Stimulated activated CD8-positive, alpha-beta memory T cell treated with anti-CD3 and anti-CD28 coated beads, Interleukin-4, amount 100 ng/mL, for 48 hours (primary cell): ENCODE measurements at places on chromosomes 1 and 21.

DNA sequence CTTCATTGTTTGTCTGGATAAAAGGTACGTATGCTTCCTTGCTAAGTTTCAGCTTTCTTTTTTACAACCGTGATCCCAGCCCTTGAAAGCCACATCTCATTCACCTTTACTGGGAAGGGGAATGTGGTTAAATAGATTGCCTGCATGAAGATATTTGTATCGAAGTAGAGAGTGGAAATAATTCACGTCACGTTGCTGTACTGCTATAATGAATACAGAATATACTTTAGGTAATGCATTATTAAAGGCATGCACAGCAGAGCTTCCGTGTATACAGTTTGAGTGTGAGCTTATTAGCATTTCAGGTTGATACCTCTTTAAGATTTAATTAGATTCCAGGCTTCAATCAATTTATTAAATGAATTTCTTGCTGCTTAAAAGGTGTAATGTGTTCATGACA lies 153.8 kb downstream of the HHAT start:
- DNase-seq, result no peak

DNA sequence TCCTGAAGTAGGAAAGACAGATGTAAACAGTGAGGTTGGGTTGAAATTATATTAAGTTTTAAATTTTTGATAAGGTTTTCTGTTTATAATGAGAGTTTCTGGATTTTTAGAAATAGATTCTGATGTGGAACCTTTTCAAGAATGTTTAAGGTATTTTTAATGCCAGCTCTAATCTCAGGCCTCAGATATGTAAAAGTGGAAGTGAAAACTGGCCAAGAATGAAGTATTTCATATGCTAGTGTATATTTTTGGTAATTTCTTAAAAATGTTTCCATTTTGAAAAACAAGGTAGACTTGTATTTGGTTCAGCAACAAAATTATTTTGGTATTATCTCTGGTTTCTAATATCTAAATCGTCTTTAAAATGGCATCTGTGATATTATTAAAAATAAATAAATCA lies 14.4 kb downstream of the IFNAR1 start:
- no peak for DNase-seq

GRCh38 chr1:92943502-92943847 lies 17.8 kb downstream of the DIPK1A start:
- no peak for DNase-seq

DNA sequence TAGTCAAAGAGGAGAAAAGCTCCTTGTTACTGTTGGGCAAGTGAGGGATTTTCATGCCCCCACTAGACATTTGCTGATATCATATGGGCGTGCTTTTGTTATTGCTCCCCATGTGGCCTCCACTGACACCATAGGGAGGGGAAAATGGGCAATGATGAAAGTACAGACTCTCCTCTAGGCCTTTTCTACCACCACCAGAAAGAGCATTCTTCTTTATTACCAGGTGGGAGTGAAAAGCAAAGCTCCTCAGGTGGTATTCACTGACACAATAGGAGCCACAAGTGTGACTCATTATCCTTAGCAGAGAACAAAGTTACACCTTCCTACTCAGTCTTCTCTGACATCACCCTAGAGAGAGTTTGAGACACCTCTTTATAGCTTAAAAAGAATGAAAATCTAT lies 667.1 kb downstream of the LTN1 start:
- no peak for DNase-seq

DNA sequence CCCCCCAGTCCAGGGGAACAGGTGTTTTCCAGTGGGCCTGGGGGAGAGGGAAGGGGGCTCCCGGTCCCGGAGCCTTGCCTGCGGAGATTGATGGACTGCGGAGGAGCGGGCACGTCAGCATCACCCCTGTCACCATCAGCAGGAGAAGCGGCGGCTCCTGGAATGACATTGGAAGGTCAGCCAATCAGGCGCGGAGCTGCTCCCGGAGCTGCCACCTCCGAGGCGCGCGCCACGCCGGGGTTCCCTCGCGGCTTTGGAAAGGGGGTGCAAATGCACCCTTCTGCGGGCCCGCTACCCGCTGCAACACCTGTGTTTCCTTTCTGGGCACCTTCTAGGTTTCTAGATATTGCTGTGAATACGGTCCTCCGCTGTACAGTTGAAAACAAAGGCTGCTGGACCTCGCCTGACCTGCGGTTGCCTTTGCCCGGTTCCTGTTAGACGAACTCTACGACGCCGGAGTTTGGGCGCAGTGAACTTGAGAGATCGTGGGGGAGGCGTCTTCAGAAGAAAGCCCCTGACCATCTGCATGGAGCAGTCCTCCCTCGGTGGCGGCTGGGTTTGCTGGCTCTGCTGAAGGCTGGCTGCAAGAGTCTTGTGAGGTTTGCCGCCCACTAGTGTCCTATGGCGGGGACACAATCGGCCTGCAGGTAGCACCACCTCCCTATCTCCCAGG lies 5.3 kb downstream of the DSCAM start:
- no peak for DNase-seq

- no peak for DNase-seq
Measured at GRCh38 chr1:228402641-228403025, 4.0 kb downstream of the TRIM11 start.

- DNase-seq, result no peak
Measured at GRCh38 chr1:180282401-180283044, 52.5 kb downstream of the LHX4 start.

- no peak for DNase-seq
Measured at GRCh38 chr1:208208132-208208487, 36.1 kb downstream of the PLXNA2 start.

GRCh38 chr1:227546598-227547309 lies 16.6 kb upstream of the ZNF678 start:
- no peak for DNase-seq

- DNase-seq, result no peak
Measured at GRCh38 chr1:34113887-34114286, 51.1 kb downstream of the CSMD2 start.

- peak; percentile 75 for DNase-seq
Measured at GRCh38 chr1:15246960-15247614, at the start of gene FHAD1. TSS of gene FHAD1 (plus strand) at chr1:15247223. CDS start at chr1:15251785, 4,562 bp downstream.

GRCh38 chr1:100861379-100861778 lies 33.3 kb downstream of the EXTL2 start:
- no peak for DNase-seq

DNA sequence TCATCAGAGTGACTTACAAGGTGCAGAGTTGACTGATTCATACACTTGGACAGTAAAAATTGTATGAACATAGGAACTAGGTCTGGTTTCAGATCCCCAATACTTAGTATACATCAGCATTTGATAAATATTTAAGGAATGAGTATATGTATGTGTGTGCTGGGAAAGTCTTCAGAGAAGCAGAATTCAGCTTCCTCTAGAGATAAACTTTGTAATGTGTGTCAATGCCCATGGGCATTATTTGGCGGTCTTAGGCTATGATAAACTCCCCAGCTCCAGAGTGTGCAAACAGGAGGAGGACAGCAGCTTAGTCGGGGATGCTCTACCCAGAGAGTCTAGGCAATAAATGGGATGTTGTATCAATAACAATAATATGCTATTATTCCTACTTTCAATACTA lies 2.9 kb upstream of the CAMK1G start:
- DNase-seq, result no peak

DNA sequence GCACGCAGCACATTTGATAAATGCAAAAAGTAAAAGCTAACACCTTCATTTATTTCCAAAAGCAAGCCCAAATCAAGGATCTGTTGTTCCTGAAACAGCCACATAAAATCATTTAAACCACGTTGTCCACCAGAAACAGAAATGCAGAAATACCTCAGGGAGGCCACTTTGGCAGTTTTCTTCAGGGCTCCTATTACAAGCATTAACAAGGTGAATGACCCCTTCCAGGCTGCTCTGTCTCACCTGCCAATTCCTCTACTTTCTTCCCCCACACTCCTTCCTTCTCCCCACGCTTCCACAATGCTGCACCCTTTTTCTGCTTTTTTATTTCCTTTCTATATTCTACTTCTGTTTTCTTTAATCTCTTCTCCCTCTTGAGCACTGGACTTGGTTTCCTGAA lies 55.0 kb upstream of the PTGFRN start:
- DNase-seq, result no peak

GRCh38 chr1:51422367-51423072 lies 92.2 kb upstream of the TTC39A start:
- DNase-seq, result no peak

GRCh38 chr1:226686440-226687425 lies 52.3 kb downstream of the ITPKB start:
- no peak for DNase-seq

- no peak for DNase-seq
Measured at GRCh38 chr1:25055324-25055780, 125.3 kb upstream of the RUNX3 start.

GRCh38 chr1:52867087-52867863 lies 24.7 kb downstream of the ZYG11A start:
- DNase-seq, result no peak

DNA sequence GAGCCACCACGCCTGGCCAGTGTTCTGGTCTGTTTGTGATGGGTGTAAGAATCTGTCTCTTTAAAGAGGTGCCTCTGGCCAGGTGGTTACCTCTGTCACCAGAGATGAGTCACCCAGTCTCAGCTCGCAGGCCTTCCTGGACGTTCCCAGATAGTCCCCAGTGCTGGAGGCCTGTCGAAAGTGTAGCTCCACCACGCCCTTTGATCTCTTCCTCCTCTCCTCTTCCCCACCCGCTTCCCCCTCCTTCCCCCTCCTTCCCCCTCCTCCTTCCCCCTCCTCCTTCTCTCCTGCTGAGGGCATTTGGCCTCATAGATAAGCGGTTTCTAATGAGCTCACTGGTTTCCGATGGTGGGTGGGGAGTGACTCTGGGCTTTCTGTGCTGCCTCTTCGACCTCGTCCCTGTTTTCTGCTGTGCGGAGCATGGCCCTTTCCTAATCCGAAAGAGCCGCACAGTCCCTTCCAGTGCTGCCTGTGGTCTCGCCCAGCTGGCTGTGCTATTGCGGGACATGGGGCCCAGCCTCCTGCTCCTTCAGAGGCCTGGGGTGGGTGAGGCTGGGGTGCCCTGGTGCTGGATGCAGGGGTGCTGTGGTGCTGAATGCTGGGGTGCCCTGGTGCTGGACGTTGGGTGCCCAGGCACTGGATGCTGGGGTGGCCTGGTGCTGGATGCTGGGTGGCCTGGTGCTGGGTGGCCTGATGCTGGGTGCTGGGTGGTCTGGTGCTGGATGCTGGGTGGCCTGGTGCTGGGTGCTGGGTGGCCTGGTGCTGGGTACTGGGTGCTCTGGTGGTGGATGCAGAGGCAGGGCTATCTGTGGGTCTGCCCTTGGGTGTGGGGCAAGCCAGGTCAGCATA lies 19.2 kb downstream of the AGPAT3 start:
- peak; percentile 50 for DNase-seq

DNA sequence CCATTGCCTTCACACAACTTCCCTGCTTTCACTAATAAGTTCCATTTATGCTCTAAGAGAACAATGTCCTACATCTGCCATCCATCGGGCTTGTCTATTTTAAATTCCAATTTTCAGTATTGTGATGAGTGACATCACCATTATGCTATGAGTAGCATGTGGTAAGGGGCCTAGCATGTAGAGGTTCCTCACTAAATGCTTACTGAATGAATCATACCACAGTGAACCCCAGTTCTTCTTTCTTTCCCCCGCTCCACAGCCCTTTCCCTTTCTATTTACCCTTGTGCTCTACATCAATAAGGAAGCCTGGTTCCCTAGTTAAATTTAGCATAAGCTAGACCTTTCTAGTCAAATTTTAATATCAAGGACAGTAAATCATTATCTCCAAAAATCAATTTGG lies 195.0 kb upstream of the RGS18 start:
- DNase-seq, result no peak

DNA sequence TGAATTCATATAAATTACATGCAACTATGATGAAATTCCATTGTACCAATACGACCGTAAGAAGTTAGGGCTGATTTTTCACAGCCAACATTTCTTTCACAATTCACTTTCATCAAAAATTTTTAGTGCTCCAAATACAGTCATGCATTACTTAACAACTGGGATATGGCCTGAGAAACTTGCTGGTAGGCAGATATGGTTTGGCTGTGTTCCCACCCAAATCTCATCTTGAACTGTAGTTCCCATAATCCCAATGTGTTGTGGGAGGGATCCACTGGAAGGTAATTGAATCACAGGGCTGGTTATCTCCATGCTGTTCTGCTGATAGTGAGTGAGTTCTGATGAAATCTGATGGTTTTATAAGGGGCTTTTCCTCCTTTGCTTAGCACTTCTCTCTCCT lies 244.4 kb downstream of the AKT3 start:
- no peak for DNase-seq

- DNase-seq, result no peak
Measured at GRCh38 chr1:226481133-226481532, 67.4 kb upstream of the STUM start.

DNA sequence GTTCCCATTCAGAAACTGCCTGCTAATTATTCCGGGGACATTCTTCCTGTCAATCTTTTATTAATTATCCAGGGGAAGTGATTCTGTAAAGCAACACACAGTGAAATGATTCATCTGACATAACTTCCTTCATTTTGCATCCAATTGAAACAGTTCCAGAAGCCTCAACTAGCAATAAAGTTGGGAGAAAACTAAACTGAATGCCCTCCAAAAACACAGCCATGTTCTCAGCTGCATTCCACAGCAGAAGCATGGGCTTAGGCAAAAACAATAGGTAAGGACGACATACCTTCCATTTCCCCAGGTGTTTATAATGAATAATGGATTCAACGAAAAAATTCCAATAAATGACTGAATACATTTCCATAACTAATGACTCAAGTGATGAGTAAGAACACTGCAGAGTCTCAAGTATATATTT lies 36.9 kb upstream of the TARBP1 start:
- DNase-seq, result no peak

DNA sequence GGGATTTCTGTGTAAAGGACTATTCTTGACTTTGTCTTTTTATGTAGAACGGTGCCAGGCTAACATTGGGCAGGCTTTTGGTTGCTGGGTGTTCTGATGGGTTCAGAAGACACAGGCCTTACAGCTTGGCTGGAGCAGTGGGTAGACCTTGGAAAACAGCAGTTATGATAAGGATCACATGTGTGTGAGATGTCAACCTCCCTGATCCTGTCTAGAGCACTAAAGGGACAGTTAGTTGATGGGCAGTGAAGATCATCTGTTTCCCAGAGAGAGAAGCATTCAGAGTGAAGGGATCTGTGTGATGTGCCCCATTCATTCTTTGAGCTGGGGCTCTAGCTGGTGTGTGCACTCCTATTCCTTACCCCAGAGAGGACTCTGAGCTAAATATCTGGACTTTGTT lies 88.0 kb downstream of the NOS1AP start:
- DNase-seq, result no peak

GRCh38 chr21:14737922-14738321 lies 191.8 kb upstream of the SAMSN1 start:
- DNase-seq, result peak; percentile 33

- DNase-seq, result no peak
Measured at GRCh38 chr1:167641786-167642500, 11.9 kb downstream of the RCSD1 start.

GRCh38 chr1:13792419-13792818 lies 92.4 kb downstream of the PRDM2 start:
- DNase-seq, result no peak

- DNase-seq, result no peak
Measured at GRCh38 chr1:27451343-27451742, 38.6 kb downstream of the WASF2 start.

GRCh38 chr1:37537378-37537777 lies 16.7 kb downstream of the SNIP1 start:
- DNase-seq, result no peak

- no peak for DNase-seq
Measured at GRCh38 chr21:41411449-41412089, 14.5 kb upstream of the MX1 start.
